ENCODE measurements at places on chromosomes 2 and 18.

DNA sequence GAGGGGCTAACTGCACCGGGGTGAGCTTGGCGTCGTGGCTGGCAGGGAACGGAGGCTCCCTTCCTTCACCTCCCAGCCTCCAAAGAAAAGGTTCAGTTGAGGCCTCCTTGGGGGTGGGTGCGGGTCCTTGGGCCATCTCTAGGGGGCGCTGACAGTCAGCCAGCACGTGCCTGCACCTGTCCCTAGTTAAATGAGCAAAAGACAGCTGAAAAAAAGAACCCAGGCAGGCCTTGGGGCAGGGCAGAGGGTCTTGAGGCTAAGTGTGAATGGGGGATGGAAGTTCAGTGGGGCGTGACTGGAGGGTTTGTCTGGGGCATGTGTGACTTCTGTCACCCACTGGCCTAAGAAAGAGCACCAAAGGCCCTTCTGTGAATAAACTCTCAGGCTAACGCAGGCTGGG, 56.4 kb downstream of the ZFP36L2 start:
- DNase-seq: peak; percentile 87

DNA sequence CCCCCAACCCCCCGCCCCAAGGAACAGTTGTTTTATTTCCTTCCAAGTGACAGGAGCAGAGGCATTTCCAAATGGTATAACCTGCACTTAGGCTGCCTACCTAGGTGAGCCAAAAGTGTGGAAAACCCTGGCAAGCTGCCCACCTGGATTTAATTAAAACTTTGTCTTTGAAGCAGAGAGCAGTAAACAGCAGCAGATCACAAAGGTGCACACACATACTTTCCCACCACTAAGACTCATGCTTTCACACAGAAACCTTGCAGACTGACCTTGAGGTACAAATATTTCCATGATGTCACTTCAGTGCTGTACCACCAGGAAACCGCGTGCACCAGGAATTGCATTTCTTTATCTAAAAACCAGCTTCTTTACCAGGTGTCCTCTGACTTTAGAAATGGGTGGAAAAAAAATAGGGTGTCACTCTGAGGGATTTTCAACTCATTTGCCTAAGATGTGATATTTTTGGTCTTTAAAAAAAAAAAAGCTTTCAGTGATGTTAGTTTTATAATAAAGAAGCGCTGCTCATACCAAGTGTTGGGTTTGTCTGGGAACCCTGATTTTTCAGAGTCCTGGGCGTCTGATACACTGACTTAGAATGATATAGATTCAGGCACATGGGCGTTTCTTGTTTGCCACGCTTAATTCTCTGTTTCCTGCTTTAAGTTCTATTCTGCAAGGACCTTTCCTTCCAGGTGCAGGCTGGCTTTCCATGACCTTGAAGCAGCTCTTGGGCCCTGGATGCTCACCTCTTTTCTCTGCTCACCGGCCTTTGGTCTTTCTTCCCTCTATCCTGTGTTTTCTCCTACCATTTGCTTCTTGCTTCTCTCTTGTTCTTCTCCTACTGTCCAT, 70.7 kb upstream of the BCL2L11 start:
- DNase-seq: no peak

GRCh38 chr2:132857319-132857718, 187.3 kb upstream of the LYPD1 start:
- no peak for DNase-seq

- no peak for DNase-seq
Measured at GRCh38 chr18:47545613-47546012, 294.2 kb upstream of the SKOR2 start.

DNA sequence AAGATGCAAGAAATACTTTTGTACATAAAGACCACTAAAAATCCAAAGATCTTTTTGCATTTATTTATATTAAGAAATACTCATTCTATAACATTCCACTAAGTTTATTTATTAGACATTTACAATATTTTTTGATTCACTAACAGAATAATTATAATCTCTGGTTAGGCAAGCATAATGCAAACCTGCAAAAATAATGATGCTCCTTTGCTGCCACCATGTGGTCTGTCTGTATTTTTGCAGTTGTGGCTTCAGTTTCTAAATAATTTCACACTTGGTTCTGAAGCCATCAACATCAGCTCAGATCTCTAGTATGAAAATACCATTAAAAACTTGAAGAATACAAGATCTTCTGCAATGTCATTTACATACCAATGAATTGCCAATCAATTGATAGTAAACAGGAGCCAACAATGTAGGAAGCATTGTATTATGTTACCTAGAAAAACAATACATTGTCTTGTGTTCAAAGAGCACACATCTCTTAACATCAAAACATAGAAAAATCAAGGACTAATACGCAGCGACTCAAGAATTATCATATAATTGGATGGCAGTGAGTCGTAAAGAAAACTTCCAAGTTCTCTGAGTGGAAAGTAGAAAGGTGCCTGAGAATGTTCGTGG, 28.8 kb upstream of the WDR75 start:
- peak; percentile 75 for DNase-seq

DNA sequence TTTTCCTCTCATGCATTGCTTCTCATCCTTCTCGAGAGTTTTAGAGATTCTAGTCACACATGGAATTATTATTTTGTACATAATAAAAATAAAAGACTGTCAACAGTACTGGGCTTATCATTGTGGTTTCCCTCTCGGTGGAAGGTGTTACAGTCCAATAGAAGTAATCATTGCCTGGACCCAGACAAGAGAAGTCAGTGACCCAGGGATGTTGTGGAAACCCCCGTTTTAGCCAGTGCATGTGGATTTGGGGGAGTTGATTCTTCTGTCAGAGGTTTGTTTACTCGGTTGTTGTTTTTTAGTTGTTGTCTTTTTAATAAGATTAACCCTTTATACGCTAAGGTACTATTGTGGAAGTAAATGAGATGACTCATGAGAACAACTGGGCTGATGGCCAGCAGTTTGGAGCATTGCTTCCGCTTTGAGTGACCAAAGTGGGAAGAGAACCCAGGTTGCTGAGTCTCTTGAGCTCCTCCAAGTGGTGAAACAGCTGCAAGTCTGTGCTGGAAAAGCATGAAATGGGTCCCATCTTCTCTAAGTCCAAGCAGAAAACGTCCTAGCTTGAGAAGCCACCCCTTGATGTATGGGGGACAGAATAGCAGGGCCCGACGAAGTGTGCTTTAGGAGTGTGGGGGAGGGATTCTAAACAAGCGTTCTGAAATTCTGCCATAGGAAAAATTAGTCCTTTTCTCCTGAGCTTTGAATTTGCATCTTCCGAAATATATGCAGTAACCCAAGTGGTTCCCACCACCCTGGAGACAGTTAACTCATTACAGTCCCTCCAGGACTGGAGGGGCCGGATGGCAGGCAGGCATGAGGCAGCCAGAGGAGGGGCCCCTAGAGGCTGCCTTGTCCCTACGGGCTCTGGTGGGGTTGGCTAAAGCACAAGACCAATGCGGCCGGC, 61.8 kb upstream of the GPR45 start:
- DNase-seq: peak; percentile 8

- no peak for DNase-seq
Measured at GRCh38 chr2:200950378-200950777, 13.1 kb downstream of the ORC2 start.

GRCh38 chr2:119650846-119651370, 28.1 kb upstream of the TMEM177 start:
- no peak for DNase-seq

GRCh38 chr2:151200844-151201243, 60.8 kb downstream of the RBM43 start:
- no peak for DNase-seq

DNA sequence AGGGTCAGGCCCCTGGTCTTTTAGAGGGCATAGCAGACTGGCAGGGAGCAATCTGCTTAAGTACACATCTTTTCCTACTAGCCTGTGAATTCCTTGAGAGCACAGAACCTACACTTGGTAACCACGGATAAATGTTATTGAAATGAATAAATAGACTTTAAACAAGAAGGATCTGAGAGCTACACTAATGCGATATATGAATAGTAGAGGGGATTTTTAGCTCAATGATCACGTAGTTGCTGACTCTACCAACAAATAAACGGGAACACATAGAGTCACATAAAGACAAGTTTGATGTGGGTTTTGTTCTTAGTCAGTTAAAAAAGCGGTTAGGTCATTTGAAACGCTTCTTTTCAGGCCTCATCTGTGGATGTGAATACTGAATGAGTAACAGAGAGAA, 290.3 kb upstream of the CCDC68 start:
- no peak for DNase-seq

GRCh38 chr2:7116511-7116910, 199.3 kb downstream of the RNF144A start:
- no peak for DNase-seq

DNA sequence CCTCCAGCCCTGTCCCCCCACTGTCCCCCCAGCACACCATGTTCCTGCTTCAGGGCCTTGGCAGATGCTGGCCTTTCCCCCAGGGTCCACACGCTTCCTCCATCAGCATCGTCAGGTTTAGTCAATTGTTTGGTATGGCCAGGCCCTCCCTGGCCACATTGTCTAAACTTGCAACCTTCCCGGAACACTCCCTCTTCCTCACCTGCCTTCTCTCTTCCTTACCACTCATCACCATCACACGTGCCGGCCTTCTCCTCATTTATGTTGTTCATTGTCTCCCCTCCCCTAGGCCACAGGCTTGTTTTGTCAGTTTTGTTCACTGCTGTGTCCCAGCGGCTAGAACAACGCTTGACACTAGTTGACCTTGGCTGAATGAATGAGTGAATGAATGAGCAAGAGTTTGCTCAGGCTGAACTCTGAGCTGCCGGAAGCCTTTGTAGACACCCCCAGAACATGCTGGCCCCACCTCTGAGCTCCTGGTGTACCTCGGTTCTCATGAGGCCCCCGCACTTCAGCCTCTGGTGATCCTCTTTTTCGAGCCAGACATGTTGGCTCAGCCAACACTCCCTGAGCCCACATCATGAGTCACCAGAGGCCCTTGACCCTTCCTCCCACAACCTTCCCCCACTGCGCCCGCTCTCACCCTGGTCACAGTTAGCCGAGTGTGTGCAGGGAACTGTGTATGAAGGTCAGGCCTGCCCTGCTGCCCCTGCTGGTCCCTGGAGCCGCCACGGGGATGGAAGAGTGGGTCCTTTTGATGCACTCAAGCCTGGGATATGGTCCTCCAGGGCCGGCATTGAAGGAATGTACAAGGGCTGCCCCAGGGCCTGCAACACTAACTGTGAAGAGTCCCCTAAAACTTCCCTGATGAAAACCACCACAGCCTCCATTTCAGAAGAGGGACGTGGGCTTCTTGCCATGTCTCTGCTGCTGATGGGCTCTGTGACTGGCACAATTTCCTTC, 57.5 kb downstream of the HS1BP3 start:
- DNase-seq: no peak

DNA sequence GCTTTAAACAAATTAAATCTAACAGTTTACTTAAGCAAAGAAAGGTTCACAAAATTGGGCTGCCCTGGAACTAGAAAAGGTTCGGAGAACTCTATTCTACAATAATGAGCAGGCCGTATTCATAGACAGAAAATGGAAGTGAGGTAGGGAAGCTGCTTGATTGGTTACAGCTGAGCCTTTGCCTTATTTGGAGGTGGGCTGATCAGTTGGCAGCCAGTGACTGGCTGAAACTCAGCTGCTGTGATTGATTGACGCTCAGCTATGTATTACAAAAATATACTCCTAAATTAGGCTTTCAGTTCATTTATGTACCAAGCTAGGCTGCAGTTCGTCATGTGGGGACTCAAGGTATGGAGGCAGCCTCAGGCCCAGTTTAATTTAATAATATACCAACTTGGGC, 42.3 kb upstream of the TTR start:
- DNase-seq: no peak

GRCh38 chr2:72361521-72361920, 213.9 kb upstream of the CYP26B1 start:
- no peak for DNase-seq

DNA sequence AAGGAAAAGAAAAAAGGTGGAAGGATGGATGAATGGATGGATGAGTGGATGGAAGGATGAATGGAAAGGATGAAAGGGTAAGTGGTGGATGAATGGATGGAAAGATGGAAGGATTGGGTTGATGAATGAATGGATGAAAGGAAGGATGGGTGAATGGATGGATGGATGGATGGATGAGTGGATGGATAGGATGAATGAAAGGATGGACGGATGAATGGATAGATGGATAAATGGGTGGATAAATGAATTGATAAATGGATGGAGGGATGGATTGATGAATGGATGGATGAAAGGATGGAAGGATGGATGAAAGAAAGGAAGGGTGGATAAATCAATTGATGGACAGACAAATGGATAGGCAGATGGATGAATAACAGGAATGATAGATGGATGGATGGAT, 48.2 kb upstream of the OTOF start:
- DNase-seq: no peak

- DNase-seq: no peak
Measured at GRCh38 chr2:211737282-211737681, 801.3 kb downstream of the ERBB4 start.

- DNase-seq: no peak
Measured at GRCh38 chr2:9306911-9307310, 100.3 kb downstream of the ASAP2 start.

GRCh38 chr18:36719630-36720029, 109.2 kb downstream of the TPGS2 start:
- DNase-seq: no peak

GRCh38 chr2:61431345-61431744, 39.5 kb downstream of the USP34 start:
- no peak for DNase-seq

DNA sequence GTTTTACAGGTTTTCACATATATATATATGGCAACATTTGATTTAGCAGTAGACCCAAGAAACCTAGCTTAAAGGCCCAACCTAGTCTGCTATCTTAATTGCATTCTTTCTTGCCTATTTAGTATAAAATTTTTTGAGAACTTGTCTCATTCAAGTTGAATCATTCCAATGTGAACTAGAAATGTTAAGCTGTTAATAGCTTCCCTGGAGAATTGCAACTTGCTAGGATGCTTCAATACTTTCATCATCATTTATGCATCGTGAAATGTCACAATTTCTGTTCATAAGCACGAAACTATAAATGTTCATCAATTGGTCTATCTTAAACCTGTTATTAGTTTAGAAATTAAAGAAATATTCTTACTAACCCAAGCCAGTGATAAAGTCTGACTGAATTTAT, 217.6 kb downstream of the BABAM2 start:
- no peak for DNase-seq

GRCh38 chr2:2007551-2008501, 263.5 kb upstream of the PXDN start:
- DNase-seq: no peak

- no peak for DNase-seq
Measured at GRCh38 chr2:204183608-204184007, 247.0 kb downstream of the ICOS start.

GRCh38 chr18:79630281-79631095, 49.1 kb upstream of the CTDP1 start:
- DNase-seq: no peak

Data from erythroblast (primary cell).